Activated CD4-positive, alpha-beta T cell treated with anti-CD3 and anti-CD28 coated beads for 4 hours (primary cell): ENCODE measurements at places on chromosomes 4 and X.

DNA sequence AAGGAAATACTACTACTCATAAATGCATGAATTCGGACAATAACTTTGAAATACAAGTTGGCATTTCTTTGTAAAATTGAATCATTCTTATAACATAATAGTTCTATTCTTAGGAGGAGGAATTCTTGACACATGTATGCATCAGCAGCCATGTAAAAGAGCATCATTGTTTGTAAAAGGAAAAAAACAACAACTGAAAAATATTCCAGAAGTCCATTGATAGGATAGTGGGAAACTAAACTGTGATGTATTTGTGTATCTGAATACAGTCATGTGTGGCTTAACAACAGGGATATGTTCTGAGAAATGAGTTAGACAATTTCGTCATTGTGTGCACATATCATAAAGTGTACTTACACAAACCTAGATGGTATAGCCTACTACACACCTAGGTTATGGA lies 102.0 kb upstream of the SH3RF1 start:
- DNase-seq = no peak

DNA sequence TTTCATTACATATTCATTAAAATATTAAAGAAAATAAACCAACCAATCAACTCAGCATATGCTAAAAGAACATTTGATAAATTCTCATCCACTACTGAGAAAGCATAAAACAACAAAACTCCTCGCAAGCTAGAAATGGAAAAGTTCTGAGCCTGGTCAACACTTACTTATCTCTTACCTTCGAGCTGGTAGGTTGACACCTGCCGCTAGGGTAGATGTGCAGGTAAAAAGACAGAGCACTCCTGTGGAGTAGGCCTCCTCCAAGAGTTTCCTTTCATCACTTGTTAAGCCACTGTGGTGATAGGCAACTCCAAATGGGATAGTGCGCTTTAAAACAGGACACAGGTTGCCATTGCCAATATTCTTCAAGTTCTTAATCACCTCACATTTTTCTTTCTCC lies 18.9 kb downstream of the HELQ start:
- DNase-seq = no peak

- DNase-seq = no peak
These were observed 98.7 kb upstream of the DDIT4L start for GRCh38 chr4:100288811-100289529.

DNA sequence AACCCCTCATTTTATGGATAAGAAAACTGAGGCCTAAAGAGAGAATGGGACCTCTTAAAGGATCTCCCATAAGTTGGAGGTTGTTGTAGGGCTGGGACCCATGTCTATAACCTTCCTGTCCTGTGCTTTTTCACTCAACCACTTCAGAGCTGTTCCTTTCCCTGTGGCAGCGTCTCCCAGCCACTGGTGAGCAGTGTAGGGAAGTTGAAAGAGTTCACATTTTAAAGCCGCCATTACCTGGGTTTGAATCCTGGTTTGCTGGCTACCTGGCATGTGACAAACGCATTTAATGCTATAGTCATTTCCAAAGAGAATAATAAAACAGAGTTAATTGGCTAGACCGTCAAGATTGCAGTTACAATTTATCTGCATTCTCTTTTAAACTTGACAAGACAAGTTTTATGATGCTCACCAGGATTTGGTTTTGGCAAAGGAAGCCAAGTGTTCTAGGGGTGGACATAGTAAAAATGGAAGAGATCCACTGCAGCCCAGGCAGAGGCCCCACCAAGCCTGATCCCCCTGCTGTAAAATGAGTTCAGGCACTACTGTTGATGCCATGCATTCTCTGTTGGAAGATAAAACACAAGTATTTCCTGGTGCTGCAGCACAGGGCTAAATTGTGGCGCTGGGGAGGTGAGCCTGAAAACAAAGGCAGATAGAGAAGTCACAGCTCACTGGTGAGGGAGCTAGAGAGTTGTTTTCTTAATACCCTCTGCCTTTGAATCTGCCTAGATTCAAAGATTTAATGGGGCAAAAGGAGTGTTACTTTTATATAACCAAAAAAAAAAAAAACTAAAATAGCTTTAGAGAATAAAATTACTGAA lies 218.7 kb downstream of the NWD2 start:
- no peak for DNase-seq

- peak; percentile 45 for DNase-seq
These were observed 14.4 kb upstream of the ASMTL start for GRCh38 chrX:1466971-1467561.

DNA sequence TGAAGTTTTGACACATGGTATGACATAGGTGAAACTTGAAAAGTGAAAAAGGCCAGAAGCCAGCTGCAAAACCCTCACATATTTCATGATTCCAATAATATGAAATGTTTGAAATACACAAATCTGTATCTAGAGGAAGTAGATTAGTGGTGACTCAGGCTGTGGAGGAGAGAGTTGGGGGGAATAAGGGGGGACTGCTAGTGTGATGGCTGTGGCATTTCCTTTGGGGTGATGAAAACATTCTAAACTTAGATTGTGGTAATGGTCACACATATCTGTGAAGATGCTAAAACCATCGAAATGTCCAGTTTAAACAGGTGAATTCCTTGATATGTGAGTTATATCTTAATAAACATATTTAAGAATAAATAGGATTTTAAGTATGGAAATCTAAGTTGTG lies 343.5 kb upstream of the SFRP2 start:
- DNase-seq = no peak

- no peak for DNase-seq
These were observed 20.8 kb downstream of the FAM184B start for GRCh38 chr4:17760626-17761025.

GRCh38 chrX:123993904-123994635 lies 32.6 kb downstream of the STAG2 start:
- DNase-seq = no peak

DNA sequence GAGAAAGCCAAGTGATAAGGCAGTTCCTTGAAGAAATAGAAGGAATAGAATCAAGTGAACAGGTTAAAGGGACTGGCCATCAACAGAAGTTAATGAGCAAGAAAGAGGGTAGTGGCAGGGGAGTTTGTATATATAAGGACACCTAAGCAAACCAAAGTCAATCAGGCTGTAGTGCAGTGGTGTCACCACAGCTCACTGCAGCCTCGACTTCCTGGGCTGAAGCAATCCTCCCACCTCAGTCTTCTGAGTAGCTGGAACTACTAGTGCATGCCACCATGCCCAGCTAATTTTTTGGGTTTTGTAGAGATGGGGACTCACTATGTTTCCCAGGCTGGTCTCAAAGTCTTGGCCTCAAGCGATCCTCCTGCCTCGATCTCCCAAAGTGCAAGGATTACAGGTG lies 15.9 kb downstream of the ACOT9 start:
- no peak for DNase-seq

GRCh38 chr4:176044589-176044951 lies 21.1 kb upstream of the WDR17 start:
- DNase-seq = no peak

DNA sequence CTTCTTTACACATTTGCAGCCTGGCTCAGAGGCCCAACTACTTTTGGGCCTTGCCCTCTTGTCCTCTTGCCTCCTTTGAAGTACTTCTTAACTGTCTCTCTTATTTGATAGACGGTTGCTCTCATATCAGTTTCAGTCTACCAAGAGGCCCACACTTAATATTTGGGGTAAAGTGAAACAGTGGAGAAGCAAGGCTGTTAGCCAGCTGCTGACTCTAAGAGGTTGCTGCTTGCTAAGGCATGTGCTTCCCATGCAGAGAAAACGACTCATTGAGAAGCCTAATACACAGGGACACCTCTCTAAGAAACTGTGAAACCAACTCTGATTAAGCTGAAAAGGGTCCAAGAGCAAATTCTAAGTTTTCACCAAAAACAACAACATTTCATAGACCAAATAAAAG lies 94.6 kb downstream of the PPP3CA start:
- no peak for DNase-seq

- no peak for DNase-seq
These were observed 715.0 kb upstream of the LCORL start for GRCh38 chr4:18736551-18736950.

DNA sequence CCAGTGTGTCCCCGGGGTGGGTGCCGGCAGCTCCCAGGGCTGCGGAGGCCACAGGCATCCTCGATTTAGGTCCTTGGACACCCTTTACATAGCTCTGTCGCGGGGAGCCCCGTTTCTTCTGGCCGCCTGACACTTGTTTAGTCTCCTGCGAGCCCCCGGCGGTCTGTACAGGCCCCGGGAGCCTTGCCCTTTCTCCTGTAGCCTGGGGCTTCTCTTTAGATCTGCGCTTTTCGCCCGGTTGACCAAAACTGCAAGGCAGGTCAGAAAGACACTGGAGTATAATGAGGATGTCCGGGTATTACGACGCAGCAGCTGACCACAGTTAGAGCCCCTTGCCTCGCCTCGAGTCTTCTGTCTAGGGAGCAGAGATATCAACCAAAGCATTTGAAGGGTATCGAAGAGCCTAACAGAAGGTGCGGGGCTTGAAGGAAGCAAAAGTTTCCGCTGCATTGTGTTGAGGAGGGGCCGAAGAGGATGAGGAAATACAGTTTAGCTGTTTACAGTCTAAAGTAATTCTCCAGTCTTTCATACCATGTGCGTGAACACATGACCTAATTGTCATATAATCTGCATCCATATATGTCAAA lies 479 bp downstream of the BRCC3 start:
- no peak for DNase-seq

GRCh38 chrX:17603196-17603595 lies 134.1 kb upstream of the SCML1 start:
- no peak for DNase-seq

- DNase-seq = peak; percentile 81
These were observed 6.4 kb upstream of the MAGIX start for GRCh38 chrX:49155900-49156837.

- no peak for DNase-seq
These were observed at the start of gene FAM133A for GRCh38 chrX:93673869-93674271. TSS of gene FAM133A (plus strand) at chrX:93674206. CDS start at chrX:93709420, 35,214 bp downstream.

DNA sequence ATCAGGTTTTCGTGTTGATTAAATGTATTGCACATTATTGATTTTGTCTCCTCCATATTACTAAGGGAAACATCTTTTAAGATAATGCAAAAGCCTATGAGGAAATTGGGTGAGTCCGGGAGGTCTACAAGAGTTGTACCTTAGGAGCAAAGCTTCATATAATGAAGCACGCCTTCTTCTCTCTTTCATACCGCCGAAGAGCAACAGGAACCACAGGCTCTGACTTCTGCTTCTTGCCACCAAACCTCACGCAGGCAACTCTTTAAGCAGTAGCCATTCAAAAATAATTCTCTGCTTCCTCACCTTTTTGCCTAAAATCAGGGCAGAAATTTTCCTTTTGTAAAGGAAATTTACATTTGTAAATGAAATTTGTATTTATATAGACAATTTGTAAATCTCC lies 139.6 kb downstream of the SPRY1 start:
- no peak for DNase-seq

DNA sequence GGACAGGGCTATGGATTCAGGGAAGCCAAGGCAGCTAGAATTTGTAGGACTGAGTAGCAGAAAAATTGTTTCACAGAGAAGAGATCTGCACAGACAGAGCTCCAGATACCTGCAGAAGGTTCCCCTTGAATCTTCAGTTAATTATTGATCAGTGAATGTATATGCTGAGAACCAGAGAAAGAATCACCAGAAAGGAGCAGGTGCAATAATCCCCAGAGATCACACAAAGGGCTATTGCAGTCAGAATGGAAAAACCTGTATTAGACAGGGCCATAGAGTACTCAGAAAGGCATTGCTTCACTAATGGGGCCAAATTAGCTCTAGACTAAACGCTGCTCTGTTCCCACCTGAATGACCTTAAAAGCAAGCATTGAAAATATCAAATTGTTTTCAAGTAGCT lies 35.5 kb upstream of the SMAD1 start:
- DNase-seq = no peak

GRCh38 chrX:20433388-20433775 lies 166.7 kb upstream of the RPS6KA3 start:
- DNase-seq = no peak

DNA sequence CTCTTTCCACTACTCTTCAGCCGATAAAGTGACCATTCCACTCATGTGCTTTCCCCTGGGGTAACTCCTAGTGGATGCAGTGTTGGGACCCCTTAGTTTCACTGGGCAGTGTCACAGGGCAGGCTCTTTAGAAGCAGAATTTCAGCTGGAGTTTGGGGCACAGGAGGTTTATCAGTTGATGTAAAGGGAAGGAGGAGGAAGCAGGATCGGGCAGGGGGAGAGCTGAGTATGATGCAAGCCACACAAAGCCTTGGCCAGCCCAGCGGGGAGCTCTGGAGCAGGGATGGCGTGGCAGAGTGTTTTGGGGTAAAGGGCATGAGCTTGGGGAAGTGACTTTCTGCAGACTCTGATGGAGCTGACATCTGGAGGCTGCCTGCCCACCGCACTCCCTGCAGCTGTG lies 19.3 kb downstream of the WDR13 start:
- DNase-seq = no peak

DNA sequence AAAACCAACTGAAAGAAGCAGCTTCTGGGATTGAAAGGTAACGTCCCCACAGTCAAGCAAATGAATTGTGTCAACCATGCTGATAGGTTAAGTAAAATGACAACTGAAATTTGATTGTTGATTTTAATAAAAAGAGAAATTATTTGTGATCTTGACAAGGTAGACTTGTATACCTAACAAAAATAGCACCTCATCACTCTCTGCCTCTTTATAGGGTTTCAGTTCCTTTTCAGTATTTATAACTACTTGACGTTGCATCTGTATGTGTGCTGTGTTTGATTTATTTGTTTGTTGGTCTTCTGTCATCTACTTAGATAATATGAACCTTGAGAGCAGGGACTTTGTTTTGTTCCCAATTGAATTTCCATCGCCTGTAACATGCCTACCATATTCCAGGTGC lies 7.9 kb upstream of the PPP3CA start:
- no peak for DNase-seq

GRCh38 chrX:38754102-38754790 lies 47.0 kb upstream of the MID1IP1 start:
- DNase-seq = peak; percentile 9

DNA sequence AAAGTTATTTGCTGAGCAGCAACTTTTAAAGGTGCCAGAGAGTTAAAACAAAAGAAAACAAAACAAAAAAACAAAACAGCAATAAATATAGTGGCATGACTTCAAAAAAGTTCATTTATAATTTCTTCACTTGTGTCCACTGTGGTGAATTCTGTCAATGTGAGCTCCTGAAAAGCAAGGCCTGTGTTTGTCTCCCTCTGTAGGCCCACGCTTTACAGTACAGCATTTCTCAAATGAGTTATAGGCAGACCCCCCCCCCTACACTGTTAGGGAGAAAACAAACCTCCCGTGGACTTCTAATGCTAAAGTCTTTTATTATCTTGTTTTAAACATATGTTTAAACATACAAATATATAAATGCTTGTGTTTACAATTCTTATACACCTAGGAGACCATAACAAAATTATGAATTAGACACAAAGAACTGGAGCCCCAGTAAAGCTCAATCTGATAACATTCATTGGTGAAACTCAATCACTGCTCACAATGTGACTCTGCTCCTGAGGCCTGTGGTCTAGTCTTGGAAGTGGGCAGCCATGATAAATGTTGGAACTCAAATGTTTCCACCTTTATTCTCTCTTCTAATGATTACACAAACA lies 47.0 kb upstream of the SCOC start:
- DNase-seq = peak; percentile 7

DNA sequence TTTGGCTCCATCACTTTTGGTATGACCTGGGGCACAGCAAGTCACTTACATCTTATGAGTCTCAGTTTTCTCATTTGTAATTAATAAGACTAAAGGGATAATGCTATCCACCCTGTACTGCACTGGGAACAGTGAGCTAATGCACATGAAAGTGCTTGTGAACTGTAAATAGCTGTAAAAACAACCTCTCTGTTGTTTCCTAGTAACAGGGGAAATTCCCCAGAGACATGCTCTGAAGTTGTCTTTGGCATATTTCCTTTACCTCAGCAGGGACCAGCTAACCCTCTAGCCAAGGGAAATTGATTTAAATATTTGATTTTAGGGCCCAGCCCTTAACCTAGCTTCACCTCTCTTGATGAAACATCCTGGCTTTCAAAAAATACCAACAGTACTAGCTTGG lies 6.1 kb upstream of the CYSLTR1 start:
- DNase-seq = no peak
